ENCODE measurements at places on chromosomes 7 and 10.

GRCh38 chr7:110922906-110923305, 168.0 kb upstream of the LRRN3 start:
- no peak for DNase-seq

DNA sequence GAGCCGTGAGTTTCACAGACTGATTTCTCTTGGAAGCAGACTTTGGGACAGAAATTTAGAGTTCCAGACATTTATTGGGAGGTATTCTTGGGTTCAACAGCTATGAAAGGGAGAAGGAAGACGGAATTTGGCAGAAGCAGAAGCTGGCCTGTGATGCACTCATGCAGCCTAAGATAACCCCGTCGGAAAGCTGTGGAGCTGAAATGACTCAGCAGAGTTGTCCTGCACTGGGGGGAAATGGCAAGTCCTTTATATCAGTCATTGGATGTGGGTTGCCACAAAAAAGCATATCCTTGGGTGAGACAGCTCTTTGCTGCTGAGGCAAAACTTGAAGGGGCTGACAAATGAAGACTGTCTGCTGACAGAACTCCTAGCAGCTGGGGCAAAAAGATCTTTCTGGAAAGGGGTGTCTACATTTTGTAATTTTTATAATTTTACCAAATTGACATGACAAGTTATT, 11.5 kb upstream of the MICU1 start:
- no peak for DNase-seq

GRCh38 chr10:88670497-88670896, 6.3 kb downstream of the LIPF start:
- DNase-seq = no peak

- DNase-seq = no peak
Observed at GRCh38 chr7:1523844-1524243, 6.7 kb upstream of the MAFK start.

- no peak for DNase-seq
Observed at GRCh38 chr7:108093341-108093740, 36.8 kb downstream of the LAMB4 start.

GRCh38 chr10:62085404-62085803, 183.2 kb downstream of the RTKN2 start:
- DNase-seq = no peak

DNA sequence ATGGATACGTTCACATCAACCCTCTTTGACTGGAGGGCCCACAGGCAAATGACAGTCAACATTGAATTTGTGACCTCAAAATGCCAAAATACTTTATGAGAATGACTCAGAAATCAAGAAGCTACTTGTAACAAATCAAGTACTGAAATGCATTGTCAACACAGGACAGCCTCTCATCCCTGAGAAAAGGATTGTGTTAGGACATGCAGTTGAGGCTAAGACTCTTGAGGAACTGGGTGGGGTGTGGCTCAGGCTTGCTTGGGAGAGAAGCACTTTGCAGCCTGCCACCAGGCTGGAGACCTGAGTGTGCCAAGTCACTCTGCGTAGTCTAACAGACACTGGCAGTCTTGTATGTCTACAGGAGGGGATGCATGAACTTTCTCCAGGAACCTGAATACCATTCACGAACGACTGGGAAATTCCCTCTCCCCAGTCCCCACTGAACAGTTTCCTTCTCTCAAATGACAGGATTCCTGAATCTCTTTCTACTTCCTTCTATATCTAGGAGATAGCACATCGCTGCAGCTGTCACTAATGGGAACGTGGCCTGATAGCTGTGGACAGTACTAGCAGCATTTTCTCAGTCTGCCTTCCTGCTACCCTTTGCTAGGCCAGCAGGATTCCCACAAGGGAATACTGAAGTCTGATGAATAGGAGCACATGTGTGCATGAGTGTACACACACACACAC, 3.3 kb upstream of the SMO start:
- DNase-seq = no peak

DNA sequence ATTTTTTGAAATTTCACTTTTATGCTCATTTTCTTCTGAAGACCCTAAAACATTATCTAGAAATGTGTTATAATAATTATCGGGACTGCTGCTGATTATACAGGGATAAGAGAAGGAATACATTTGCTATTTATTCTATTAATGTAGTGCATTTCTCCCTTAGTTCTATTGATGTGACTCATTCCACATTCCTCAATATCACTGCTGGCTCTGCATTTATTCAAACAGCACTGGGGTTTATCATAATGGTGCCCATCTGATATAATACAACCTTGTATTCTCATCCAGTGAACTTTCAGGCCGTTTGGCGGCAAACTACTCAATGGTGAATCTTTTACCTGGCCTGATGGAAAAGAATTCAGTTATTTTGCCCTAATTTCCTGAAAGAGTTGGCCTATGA, 7.8 kb downstream of the KCND2 start:
- DNase-seq = no peak

GRCh38 chr7:101021703-101022102, 1.8 kb downstream of the MUC17 start:
- no peak for DNase-seq

DNA sequence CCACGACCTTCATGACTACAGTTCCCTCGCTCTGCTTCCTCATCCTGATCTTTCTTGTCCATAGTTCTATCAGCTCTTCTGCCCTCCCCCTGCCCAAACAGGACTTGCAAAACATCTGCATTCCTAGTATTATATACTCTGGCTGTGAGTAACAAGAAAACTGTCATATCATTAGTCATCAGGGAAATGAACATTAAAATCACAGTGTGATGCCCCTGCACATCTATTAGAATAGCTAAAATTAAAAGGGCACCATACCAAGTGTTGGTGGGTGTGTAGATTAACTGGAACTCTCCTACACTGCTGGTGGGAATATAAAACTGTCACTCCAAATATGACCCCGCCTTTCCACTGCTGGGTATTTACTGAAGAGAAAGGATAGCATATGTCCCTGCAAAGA, 141.8 kb downstream of the C7orf25 start:
- no peak for DNase-seq

DNA sequence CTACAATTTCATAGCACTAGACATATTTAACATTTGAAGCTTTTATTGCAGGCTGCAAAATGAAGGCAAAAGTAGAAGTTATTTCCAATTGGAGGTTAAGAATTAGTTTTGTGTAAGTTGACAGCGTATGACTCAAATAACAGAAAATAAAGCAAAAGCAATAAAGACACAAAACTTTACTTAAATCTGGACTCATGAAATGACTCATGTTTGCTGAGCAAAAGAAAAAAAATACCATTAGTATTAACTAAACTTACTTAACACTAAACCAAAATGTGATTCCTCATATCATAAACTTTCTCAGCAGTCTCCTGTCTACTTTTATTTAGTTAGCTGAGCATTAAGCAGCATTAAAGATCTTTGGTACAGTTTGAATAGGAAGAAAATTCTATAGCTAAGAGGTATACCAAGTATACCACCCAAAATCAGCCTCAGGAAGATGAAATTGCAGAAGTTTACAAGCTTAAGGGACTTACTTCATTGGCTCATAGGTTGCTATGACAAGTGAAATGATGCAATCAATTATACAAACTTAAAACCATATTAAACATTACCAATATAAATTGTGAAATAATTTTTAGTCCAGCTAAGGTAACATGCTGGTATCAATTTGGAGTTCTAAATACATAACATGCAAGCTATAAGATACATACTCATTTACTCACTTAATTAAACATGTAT, 1131.4 kb downstream of the XPNPEP1 start:
- DNase-seq = no peak

DNA sequence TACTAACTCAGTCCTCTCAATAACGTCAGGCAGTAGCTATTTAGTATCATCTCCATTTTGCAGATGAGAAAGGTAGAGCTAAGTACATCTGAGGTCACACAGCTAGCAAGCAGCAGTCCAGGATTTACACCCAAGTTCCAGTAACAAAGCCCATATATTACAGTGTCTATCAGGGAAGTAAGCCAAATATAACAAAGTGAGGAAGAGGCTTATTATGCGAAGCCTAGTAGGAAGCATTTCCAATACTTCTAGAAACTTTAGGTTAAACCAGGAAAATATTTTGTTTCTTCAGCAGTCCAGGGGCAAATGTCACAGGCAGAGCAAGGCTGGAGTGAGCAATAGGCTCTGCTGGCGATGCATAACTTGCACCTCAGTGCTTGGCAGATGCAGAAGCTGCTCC, 53.9 kb downstream of the NOC3L start:
- DNase-seq = no peak

DNA sequence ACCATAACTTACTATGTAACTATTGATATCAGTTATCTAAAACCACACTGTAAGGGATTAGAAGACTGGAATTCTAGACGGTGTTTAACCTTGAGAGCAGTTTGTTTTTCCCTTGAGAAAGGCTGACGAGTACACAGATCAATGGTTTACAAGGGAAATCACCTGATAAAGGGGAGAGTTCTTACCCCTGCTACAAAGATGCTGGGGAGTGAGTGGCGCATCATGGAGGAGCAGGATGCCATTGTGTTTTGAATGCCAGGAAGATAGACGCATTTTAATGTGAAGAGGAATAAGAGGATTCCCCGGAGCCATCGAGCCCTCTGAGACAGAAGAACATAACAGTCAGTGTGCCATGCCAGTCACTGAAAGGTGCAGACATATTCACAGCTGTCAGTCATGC, 145.2 kb downstream of the PKD1L1 start:
- no peak for DNase-seq

GRCh38 chr10:52742731-52743130, 29.9 kb downstream of the MBL2 start:
- DNase-seq = no peak
